ENCODE measurements at places on chromosomes 5 and 9. TPM values are rescaled to one million over a fixed set of nuclear protein-coding genes. Genes with fewer than 3 reads are reported as not detected.

Gene BARHL1
- polyA plus RNA-seq = not detected

Gene GALNT12
- polyA plus RNA-seq = 20.7 TPM

Gene SPAG8
- polyA plus RNA-seq = 0.57 TPM

Gene PCDHGB1
- polyA plus RNA-seq = 0.39 TPM

Gene ANKRD33B
- polyA plus RNA-seq = 1.3 TPM

Gene CLIC3
- polyA plus RNA-seq = 474 TPM

Gene PRR7
- polyA plus RNA-seq = 2.0 TPM

Gene FGF18
- polyA plus RNA-seq = 0.18 TPM

Gene S1PR3
- 3.2 TPM for polyA plus RNA-seq

Gene GABRA1
- not detected for polyA plus RNA-seq

Gene ZNF658
- polyA plus RNA-seq = 1.7 TPM

Gene SPATA31C1
- polyA plus RNA-seq = not detected

Gene DBH
- 0.01 TPM for polyA plus RNA-seq

Gene PCDHB2
- polyA plus RNA-seq = 0.33 TPM

Gene RASGRF2
- 0.40 TPM for polyA plus RNA-seq

Gene SLIT3
- 2.0 TPM for polyA plus RNA-seq

Gene SLC31A2
- polyA plus RNA-seq = 7.4 TPM

Gene PCDHGA5
- 0.14 TPM for polyA plus RNA-seq

Gene FAM53C
- 8.7 TPM for polyA plus RNA-seq

Gene CCNH
- 24.1 TPM for polyA plus RNA-seq

Gene SH3RF2
- 43.2 TPM for polyA plus RNA-seq

Gene NR6A1
- polyA plus RNA-seq = 0.68 TPM

Gene GADD45G
- polyA plus RNA-seq = 13.5 TPM

Gene DND1
- 1.9 TPM for polyA plus RNA-seq

Gene NTRK2
- 3.6 TPM for polyA plus RNA-seq

Gene SPATA31C2
- not detected for polyA plus RNA-seq

Gene ANKDD1B
- 0.92 TPM for polyA plus RNA-seq

Gene FAT2
- polyA plus RNA-seq = 29.5 TPM

Gene LURAP1L
- polyA plus RNA-seq = 1.9 TPM

Gene CCDC192
- not detected for polyA plus RNA-seq

Gene PCAT7
- 0.01 TPM for polyA plus RNA-seq

Gene ABITRAM
- polyA plus RNA-seq = 19.4 TPM

Gene PCA3
- polyA plus RNA-seq = 0.35 TPM

Gene PCDHB16
- polyA plus RNA-seq = 0.16 TPM

Gene ADAMTS12
- 0.20 TPM for polyA plus RNA-seq

Gene GFI1B
- 0.02 TPM for polyA plus RNA-seq

Gene SH3GL2
- polyA plus RNA-seq = 0.11 TPM

Gene RORB
- polyA plus RNA-seq = 0.04 TPM

Gene PSMD5
- 12.1 TPM for polyA plus RNA-seq

Gene CKMT2
- polyA plus RNA-seq = 1.5 TPM

Gene PCDHB8
- 0.04 TPM for polyA plus RNA-seq

Gene CARTPT
- 0.28 TPM for polyA plus RNA-seq

Gene PKN3
- polyA plus RNA-seq = 4.3 TPM

Gene ARHGEF37
- 10.6 TPM for polyA plus RNA-seq

Gene PDGFRB
- polyA plus RNA-seq = 7.9 TPM

Gene OR13C2
- polyA plus RNA-seq = not detected

Gene NUTM2G
- polyA plus RNA-seq = not detected

Gene ASS1
- polyA plus RNA-seq = 63.6 TPM

Gene CMBL
- 2.8 TPM for polyA plus RNA-seq

Gene ACOT12
- polyA plus RNA-seq = not detected

Gene PAEP
- polyA plus RNA-seq = not detected

Gene PTPDC1
- 1.00 TPM for polyA plus RNA-seq

Gene SLCO6A1
- polyA plus RNA-seq = not detected

Gene NEUROG1
- polyA plus RNA-seq = not detected

Gene PDLIM4
- polyA plus RNA-seq = 33.3 TPM

Gene HMCN2
- polyA plus RNA-seq = 4.1 TPM

Gene EGFLAM
- polyA plus RNA-seq = 0.82 TPM

Gene PCDHA1
- 0.02 TPM for polyA plus RNA-seq

Gene CYLC2
- not detected for polyA plus RNA-seq

Gene GCNT1
- polyA plus RNA-seq = 0.79 TPM

Data from esophagus (tissue), 2 donors.